ENCODE measurements at places on chromosomes 11 and 22.

DNA sequence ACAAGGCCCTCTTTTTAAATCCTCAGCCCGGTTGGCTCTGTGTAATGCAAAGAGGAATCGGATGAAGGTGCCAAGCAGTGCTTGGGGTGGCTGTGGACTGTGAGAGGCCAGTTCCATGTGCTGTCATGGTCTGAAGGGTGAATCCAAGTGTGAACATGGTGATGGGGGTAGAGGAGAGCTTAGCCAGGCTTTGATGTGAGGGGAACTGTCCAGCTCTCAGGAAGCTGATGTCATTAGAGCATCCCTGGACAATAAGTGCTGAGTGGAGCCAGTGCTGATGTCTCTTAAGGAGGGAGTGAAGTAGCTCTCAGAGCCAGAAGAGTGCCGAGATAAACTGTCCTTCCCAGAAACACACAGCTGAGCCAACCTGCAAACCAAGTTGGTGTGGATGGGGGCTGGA lies 53.6 kb downstream of the NAV2 start:
- DNase-seq = no peak

GRCh38 chr11:84236436-84236835 lies 950.3 kb upstream of the CCDC90B start:
- DNase-seq = no peak

DNA sequence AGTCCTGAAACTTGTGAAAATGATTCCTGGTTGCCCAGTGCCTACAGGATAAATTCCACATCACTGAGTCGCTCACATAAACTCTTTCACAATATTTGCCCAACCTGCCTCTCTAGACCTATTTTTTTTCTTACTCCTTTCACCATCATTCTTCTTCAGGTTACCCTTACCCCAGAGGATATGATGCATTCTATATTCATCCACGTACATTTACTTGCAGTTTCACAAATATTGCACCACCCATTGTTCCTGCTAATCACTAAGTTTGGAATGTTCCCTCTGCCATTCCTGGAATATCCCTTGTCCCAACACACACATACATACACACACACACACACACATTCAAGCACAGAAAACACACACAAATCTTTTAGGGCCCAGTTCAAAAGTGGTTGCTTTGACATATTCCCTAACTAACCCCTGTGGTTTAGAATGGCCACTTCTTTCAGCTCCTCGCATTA lies 379.5 kb downstream of the ETS1 start:
- no peak for DNase-seq

- peak; percentile 36 for DNase-seq
Measured at GRCh38 chr22:42184852-42185251, 54.2 kb upstream of the CYP2D6 start.

- no peak for DNase-seq
Measured at GRCh38 chr11:105381941-105382340, 227.9 kb upstream of the GRIA4 start.

- no peak for DNase-seq
Measured at GRCh38 chr11:115302946-115303703, 201.1 kb downstream of the CADM1 start.

GRCh38 chr11:12232160-12232559 lies 121.8 kb downstream of the MICAL2 start:
- no peak for DNase-seq

- DNase-seq = no peak
Measured at GRCh38 chr11:64659417-64660144, 63.4 kb downstream of the NRXN2 start.
